ENCODE measurements at places on chromosomes 5 and 9.

- DNase-seq, result no peak
Measured at GRCh38 chr5:141605523-141606277, 13.1 kb downstream of the DIAPH1 start.

GRCh38 chr5:131280417-131280816 lies 16.6 kb downstream of the CDC42SE2 start:
- DNase-seq, result no peak

DNA sequence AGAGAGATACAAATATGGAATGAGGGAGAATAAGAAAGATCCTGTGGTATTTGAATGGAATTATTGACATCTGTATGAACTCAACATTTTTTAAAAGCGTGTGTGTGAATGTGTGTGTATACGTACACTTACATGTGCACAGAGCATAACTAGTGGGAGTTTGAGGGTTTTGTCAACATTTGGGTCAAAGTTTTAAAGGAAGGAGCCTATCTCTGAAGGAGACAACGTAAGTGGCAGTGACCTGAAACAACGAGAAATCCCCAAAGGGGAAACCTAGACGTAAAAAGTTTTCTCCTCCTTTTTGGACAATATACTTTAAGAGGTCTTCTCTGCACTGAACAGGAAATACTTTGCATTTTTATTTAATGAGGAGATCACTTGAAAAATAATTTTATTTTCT lies 40.2 kb upstream of the DTWD2 start:
- no peak for DNase-seq

- no peak for DNase-seq
Measured at GRCh38 chr5:53482717-53483638, 2.5 kb downstream of the FST start.

DNA sequence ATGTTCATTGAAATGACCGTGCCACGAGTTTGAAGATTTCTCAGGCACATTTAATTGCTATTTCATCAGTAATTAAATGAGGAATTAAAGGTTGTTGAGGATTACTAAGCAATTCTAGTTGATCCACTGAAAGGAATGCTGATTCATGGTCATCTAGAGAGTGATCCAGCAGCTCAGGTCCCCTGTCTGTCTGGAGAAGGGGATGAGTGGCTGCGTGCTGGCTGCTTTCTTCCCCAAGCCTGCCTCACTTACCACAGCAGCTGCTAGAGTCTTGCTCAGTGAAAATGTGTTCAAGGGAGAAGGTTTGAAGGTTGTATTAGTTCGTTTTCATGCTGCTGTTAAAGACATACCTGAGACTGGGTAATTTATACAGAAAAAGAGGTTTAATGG lies 7.8 kb upstream of the TGFBI start:
- no peak for DNase-seq

All from HEK293T (cell line).